Left kidney (tissue), 8 donors: ENCODE measurements at places on chromosomes 5 and 9. TPM values are rescaled to one million over a fixed set of nuclear protein-coding genes. Genes with fewer than 3 reads are reported as not detected.

DNA sequence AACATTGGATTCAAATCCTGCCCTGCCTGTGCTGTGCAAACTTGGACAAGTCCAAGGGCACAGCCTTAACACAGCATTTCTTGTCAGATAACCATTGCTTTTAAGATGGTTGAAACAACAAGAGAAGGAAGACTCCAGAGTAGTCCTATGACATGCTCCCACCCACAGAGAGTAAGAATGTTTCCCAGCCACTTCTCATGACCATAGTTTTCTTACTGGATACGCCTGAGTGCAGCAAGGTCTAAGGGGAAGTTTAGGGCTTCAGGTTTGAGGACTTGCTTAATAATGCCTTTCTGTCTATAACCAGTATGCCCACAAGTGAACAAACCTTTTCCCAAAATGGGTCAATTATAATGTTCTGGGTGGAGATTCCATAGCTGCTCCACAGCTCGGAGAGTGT is 126.4 kb downstream of the SLF1 start:
- no peak for DNase-seq

Gene RNF183
- 5.1 TPM for polyA plus RNA-seq

Gene RORB
- polyA plus RNA-seq, result 0.20 TPM

Gene LHX3
- polyA plus RNA-seq, result not detected

Gene STKLD1
- polyA plus RNA-seq, result 4.4 TPM

Gene CCIN
- polyA plus RNA-seq, result 0.42 TPM

DNA sequence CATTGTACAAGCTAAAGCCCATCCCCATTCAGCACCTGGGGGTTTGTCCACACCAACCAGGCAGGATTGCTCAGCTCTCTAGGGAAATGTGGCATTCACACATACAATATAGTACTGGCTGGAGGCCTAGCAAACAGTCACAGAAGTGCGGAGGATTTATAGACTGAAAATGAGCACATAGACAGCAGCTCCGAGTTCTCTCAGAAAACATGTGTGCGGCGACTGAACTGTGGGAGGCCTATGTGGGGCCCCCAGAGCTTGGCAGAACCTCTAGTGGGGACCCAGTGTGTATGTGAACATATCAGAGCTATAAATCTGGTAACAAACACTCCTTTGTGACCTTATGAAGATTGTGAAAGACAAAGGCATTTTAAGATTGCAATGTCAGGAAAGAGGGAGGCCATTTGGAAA is 431.1 kb downstream of the DTWD2 start:
- no peak for DNase-seq

DNA sequence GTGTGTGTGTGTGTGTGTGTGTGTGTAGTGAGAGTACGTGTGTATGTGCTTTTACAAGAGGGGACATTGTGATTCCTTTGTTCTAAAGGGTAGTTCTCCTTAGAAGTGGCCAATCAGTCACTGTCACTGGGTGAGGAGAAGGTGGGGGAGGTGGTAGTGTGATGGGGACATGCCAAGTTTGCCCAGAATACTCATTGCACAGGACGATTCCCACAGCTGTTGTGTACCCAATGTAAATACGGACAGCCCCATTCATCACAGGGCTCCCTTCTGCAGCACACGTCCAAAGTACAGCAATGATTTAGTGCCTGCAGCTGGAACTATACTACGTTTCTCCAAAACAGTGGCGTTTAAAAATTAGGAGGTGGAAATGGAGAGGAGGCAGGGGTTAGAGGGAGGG is 287.8 kb downstream of the TLR4 start:
- peak; percentile 57 for DNase-seq

DNA sequence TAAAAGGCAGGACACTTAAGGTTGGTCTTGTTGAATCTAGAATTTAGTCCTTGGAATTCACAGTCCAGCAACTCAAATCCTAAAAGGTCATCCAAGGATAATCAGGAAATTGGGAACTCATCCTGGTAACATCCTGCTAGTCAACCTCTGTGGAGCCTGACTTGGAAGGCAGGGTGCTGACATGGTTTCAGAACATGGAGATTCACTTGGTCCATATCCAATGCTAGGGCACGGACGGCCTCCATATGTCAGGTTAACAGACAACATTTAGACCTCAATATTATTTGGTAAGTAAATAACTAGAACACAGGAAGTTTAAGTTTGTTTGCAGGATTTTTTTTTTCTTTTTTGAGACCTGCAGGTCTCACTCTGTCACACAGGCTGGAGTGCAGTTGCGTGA is 783 bp upstream of the DNAH5 start:
- DNase-seq, result no peak

DNA sequence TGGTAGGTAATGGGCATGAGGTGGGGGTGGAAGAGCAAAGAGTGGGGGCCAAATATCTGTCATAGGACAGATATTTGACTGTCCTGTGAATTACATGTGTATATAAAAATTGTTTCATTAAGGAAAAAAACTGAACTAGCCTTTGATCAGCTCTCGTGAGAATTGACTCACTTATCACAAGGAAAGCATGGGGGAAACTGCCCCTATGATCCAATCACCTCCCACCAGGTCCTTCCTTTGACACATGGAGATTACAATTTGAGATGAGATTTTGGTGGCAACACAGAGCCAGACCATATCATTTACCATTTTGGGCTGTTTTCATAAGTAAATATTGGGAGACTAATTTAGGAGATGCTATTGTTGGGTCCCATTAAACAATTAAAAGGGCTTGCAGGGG is 63.2 kb upstream of the FYB1 start:
- DNase-seq, result no peak

DNA sequence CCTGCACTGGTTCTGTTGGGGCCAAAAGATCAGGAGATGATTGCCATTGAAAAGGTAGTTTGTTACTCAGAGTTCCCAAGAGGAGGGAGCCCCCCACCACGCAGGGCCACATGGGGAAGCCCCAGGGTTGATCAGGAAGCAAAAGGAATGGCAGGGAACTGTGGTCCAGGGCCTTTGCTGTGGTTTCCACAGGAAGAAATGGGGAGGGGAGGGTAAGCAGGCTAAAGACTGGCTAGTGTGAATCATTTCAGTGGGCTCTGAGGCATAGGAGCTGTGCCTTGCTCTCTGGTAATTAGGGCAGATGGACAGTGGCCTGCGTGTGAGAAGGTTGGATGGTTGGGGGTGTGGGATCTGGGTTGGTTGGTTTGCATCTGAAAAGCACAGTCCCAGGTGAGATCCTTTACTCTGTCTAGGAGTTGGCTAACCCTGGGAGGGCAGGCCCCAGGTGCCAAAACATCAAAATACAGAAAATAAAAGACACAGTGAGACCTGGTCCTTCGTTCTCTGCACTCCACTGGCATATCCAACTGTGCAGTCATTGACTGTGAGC is 66.1 kb downstream of the PTPDC1 start:
- DNase-seq, result no peak

DNA sequence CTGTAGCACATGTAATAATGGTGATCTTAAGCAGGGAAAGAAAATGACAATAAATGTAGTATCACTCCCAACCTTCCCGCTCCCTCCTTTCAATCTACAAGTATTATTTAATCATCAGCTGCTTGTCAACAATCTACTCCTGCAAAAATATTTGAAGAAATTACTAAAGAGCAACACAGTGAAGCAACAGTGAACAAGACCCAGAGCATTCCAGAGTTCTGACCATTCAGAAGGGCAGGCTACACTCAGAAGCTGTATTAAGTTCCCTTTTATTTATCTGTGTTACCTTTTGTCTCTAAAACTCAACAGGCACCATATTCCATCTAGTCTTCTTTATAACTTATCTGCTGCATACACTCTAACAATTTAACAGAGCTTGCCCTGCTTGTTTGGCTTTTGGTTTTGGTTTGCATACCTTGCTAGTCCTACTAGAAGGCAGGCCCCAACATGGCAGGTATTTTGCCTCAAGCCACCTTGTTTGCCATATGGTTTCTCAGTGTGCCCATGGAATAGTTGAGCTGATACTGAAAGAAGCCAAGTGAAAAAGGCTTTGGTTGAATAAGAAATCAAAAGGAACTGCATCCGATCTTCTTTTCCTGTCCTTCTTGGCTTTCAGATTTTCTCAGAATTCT is 253.9 kb downstream of the CEMIP2 start:
- DNase-seq, result no peak

Gene CBY3
- polyA plus RNA-seq, result 0.30 TPM

- no peak for DNase-seq
Measured at GRCh38 chr9:110095161-110095595, 112.8 kb downstream of the C9orf152 start.

DNA sequence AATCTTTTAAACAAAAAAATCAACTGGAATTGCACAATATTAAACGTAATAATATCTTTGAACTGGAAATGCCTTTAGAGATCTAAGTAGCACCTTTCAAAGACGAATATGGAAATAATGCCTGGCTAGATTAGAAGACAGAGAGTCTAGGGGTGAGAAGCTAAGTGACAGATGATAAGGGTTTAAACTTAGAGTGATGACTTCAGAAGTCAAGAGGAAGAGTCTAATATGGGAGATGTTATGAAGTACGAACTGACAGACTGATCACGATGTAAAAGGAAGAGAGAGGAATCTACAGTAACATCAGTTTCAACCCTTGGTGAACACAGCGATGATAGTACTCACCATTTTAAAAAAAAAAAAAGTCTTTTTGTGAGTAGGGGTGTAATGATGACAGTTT is 57.9 kb downstream of the HINT1 start:
- DNase-seq, result no peak

DNA sequence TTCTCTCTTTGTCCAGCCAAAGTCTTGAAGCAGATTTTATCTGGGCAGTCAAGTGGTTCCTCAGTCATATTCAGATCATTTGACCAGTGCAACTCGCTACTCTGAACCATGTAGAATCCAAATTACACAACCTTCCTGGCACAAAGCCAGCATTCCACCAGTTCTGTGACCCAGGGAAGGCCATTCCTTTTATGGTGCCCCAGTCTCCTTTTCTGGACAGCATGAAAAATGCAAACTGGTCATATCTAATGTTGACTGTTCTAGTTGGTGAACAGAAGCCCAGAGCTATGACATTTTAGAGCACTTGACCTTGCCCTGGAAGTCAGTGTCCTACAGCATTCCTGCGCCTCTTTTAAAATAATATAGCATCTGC is 364.6 kb downstream of the BRINP1 start:
- peak; percentile 83 for DNase-seq

Gene CDHR2
- polyA plus RNA-seq, result 25.0 TPM

GRCh38 chr5:118692811-118693342 is 295.5 kb downstream of the DTWD2 start:
- peak; percentile 35 for DNase-seq

Gene DMRTA1
- polyA plus RNA-seq, result 1.4 TPM

DNA sequence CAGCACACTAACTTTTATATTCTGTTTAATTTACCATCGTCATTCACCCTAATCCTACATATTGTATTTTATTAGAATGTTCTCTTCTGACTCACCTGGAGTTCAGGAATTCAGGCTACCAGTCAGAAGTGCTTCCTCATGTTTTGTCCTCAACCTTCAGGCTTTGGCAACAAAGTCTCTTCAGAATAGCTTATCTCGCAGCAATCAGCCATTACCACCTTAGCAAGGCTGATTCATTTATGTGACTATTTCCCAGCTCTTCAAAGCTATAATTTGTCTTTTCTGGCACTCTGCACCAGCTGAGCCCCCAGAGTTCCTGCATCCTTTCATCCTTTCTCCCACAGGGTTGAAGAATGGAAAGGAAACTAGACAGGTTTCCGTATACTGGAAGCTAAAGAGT is 365.5 kb upstream of the CDH18 start:
- DNase-seq, result no peak

Gene FOXD4L6
- not detected for polyA plus RNA-seq

- no peak for DNase-seq
Measured at GRCh38 chr9:84808416-84808815, 138.9 kb downstream of the NTRK2 start.

Gene PCDHGA6
- polyA plus RNA-seq, result 8.1 TPM

Gene PDGFRB
- 137 TPM for polyA plus RNA-seq

GRCh38 chr5:173018358-173018757 is 34.8 kb downstream of the ATP6V0E1 start:
- DNase-seq, result no peak

DNA sequence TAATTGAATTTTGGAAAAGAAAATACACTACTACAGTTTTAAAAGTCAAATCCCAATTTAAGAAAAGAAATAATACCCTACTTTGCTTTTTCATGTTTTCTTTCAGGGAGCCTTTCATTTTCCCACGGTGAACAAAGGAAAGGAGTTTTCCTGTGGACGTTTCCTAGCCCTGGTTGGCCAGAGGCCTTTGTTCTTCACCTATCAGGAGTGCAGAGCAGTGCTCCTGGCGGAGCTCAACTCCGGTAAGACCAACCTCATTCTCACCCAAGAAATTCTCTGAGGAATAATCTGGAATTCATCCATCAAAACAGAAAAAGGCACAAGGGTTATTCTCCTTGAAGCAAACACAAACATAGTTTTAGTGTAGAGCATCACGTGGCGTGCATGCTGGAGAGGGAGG is 248.9 kb downstream of the ADGRV1 start:
- no peak for DNase-seq

DNA sequence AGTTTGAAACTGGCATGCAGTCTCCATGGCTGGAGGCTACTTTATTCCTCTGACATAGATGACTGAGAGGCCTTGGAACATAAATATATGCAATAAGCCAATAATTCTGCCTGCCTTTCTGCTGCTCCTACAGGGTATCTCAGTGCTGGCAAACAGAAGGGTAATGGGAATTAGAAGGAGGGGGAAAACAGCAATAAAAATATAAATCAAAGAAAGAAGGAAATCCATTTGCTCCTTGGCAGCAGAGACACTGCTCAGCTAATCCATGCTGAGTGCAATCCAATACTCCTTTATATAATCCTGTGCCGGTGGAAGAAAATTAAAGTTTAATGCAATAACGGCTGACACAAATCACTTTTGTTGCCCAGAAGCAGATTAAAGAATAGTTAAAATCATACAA is 478.9 kb downstream of the SPATA31D1 start:
- no peak for DNase-seq

DNA sequence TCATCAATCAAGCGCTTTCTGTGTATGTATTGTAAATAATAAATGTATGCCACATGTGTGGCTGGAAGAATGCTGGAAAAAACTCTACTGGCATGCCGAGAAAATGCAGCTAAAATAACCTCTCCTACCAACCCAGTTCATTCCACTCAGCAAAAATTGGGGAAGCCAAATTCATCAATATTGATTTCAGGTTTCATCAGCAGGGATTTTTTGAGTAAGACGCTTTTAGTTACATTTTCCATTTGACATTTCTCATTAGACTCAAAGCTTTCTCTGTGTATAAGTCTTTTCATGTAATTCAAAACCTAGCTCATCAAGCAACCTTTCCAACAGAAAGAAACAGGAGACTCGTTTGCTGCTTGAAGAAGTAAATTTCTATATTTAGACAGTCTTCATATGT is 338.1 kb downstream of the DMRT2 start:
- no peak for DNase-seq

Gene RHOBTB3
- 78.0 TPM for polyA plus RNA-seq

GRCh38 chr5:67361932-67362729 is 165.5 kb upstream of the CD180 start:
- DNase-seq, result no peak

GRCh38 chr5:140632366-140633020 is 482 bp downstream of the CD14 start:
- DNase-seq, result peak; percentile 28

Gene SLC6A18
- 0.53 TPM for polyA plus RNA-seq

Gene CCDC192
- polyA plus RNA-seq, result 1.5 TPM
